ENCODE measurements at places on chromosomes 7 and 10. TPM values are rescaled to one million over a fixed set of nuclear protein-coding genes. Genes with fewer than 3 reads are reported as not detected.

LLCFC1 gene
- total RNA-seq: not detected

TBXAS1 gene
- 18.0 TPM for total RNA-seq

NUTM2B gene
- 1.8 TPM for total RNA-seq

H2BK1 gene
- total RNA-seq: 4.9 TPM

VOPP1 gene
- total RNA-seq: 98.7 TPM

C1QL3 gene
- not detected for total RNA-seq

Measured in CD4-positive, alpha-beta memory T cell (primary cell).